ENCODE measurements at places on chromosomes 6 and 20.

GRCh38 chr20:22339091-22339881 lies 245.1 kb downstream of the FOXA2 start:
- DNase-seq = peak; percentile 64

DNA sequence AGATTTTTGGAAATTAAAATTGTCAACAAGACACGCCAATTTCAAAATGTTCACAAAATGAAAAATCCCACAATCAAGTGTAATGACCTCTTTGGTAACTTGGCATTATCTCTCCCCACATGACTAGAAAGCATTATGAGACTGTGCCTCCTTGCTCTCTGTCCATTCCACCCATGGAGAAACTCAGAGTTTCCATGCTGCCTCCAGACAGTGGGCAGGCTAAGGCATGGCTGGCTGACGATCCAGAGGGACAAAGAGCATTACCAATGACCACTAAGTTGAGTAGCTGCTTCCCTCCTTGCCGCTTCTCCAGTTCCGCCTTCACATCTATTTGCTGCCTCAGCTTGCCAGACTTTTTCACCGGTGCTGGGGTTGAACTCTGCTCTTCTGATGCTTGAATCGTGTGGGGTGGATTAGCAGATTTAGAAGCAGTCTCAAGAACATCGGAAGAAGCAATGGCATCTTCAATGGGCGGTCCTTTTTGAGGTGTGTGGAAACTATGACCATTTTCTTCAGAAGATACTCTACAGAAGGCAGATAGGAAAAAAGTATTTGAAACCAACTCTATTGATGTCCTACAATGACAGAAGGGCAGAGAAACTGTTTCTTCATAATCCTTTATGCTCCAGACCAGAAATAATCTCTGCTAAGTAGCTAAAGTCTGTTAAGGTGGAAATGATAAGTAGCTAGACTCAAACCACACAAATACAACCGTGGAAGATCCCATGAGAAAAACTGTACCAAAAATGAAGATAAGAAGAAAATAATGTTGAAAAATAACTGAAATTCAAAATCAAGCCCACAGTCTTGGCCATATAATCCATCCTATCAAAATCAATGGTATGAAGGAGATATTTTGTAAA lies 47.5 kb upstream of the ALDH8A1 start:
- no peak for DNase-seq

GRCh38 chr6:158627940-158628211 lies 16.7 kb downstream of the DYNLT1 start:
- DNase-seq = no peak

- no peak for DNase-seq
Observed at GRCh38 chr6:166672624-166673206, 45.7 kb upstream of the RPS6KA2 start.

- no peak for DNase-seq
Observed at GRCh38 chr6:15413466-15414234, 167.8 kb downstream of the JARID2 start.

- no peak for DNase-seq
Observed at GRCh38 chr6:26554697-26555504, 16.7 kb downstream of the HMGN4 start.

GRCh38 chr20:63895952-63896263 lies 982 bp downstream of the DNAJC5 start:
- DNase-seq = no peak

GRCh38 chr6:56158571-56158970 lies 88.8 kb downstream of the COL21A1 start:
- DNase-seq = no peak

DNA sequence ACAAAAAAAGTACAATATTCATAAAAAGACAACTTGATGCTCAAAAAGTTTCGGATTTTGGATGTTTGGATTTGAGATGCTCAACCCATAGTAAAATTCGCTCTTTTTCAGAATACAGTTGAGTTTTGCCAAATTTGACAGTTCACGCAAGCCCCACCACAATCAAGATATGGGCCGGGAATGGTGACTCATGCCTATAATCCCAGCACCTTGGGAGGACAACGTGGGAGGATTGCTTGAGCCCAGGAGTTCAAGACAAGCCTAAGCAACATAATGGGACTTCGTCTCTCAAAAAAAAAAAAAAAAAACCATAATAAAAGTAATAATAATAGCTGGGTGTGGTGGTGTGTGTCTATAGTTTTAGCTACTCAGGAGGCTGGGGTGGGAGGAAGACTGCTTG lies 51.3 kb downstream of the PHF20 start:
- DNase-seq = no peak

GRCh38 chr6:74199215-74199915 lies 503.4 kb downstream of the CD109 start:
- DNase-seq = no peak

DNA sequence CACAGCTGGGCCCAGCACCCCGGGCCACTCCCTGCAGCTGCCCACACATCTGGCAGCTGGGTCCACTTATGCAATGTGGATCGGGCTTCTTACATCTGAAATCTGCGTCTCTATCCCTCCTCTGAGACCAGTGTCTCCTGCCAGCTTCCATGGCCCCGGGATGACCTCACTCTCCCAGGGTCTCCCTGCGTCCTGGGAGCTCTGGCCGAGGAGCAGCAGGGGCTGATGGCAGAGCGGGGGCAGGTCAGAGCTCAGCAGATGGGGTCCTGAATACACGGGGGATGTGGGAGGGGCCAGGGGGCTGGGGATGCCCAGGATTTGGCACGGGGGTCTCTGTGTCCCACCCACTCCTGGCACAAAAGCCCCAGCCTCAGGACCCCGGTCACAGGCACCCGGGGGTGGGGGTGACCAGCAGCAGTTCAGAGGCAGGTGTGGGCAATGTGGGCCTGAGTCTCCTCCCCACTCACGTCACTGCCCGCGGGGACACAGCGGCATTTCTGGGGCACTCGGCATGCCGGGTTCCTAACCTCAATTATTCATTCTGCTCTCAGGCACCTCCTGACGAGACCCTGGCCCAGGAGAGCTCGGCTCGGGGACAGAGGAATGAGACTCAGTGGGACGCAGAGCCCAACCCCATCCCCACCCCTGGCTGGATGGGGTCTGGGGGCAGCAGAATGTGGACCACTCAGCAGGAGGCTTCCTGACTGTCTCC lies 16.4 kb downstream of the CHRNA4 start:
- no peak for DNase-seq

DNA sequence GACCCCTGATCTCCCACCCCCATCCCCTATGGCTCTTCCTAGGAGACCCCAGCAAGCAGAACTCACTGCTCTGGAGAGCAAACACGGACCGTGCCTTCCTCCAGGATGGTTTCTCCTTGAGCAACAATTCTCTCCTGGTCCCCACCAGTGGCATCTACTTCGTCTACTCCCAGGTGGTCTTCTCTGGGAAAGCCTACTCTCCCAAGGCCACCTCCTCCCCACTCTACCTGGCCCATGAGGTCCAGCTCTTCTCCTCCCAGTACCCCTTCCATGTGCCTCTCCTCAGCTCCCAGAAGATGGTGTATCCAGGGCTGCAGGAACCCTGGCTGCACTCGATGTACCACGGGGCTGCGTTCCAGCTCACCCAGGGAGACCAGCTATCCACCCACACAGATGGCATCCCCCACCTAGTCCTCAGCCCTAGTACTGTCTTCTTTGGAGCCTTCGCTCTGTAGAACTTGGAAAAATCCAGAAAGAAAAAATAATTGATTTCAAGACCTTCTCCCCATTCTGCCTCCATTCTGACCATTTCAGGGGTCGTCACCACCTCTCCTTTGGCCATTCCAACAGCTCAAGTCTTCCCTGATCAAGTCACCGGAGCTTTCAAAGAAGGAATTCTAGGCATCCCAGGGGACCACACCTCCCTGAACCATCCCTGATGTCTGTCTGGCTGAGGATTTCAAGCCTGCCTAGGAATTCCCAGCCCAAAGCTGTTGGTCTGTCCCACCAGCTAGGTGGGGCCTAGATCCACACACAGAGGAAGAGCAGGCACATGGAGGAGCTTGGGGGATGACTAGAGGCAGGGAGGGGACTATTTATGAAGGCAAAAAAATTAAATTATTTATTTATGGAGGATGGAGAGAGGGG lies 1.4 kb downstream of the LTA start:
- no peak for DNase-seq

DNA sequence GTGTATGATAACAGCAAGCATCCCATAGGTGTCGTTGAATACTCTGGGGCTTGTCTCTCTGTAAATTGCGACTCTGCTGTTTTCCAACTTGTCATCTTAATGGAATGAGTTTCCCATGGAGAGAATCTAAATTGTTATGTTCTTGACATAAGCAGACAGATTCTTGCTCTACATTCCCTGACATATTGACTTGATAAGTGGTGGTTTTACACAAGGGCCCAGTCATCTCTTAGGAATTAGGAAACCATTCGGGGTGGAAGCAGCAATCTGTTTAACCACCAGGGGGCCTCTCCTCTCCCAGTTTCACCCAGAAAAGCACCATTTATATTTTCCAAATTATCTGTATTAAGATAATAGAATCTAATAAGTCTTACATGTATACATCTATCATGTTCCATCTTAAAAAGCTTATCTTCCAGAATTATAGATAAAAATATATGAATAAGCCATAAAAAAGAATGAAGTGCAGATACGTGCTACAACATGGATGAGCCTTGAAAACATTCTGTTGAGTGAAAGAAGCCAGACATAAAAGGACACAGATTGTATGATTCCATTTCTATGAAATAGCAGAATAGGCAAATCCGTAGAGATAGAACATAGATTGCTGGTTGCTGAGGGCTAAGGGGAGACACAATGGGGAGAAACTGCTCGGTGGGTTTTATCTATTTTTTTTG lies 23.1 kb upstream of the MROH8 start:
- no peak for DNase-seq

DNA sequence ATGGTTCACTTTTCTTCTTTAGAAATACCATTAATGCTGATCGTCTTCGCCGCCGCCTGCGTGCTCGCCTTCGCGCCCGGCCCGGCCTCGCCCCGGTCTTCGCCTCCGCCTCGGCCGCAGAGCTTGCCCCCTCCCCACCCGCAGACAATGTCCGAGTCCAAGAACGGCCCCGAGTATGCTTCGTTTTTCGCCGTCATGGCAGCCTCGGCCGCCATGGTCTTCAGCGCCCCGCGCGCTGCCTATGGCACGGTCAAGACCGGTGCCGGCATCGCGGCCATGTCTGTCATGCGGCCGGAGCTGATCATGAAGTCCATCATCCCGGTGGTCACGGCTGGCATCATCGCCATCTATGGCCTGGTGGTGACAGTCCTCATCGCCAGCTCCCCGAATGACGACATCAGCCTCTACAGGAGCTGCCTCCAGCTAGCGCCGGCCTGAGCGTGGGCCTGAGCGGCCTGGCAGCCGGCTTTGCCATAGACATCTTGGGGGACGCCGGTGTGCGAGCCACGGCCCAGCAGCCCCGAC lies 4.8 kb upstream of the PRPH2 start:
- no peak for DNase-seq

GRCh38 chr20:33561692-33562601 lies 72.1 kb downstream of the CBFA2T2 start:
- DNase-seq = no peak

DNA sequence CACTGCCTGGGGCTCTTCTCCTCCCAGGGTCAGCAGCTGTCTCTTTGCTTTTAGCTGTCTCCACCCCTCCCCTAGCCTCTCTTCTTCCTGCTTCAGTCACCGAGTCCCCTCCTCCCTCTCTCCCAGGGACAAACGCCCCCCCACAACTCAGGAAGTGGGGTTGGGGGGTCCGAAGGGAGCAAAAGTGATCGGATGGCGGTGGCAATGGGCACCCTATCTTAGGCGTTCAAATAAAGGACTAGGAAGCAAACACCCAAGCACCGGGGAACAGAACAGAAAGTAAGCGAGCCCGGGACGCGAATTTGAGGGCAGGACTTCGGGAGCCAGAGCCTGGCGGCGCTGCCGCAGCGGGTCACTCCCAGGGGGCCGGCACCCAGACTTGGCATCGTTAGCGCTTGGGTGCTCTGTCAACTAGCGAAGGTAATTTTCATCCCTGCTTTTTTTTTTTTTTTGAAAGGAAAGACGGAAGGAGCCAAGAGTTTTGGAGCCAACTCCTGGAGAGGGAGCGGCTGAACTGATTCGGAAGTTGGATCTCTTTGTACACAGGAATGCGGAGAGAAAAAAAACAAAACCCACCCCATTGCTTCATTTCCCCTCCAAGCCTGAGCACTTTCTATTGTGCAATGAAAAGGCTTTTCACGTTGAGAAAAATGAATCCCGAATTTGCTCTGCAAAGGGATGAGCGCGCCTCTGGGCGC lies 815 bp upstream of the ITPR3 start:
- DNase-seq = no peak

GRCh38 chr6:110689275-110689935 lies 125.9 kb downstream of the CDK19 start:
- DNase-seq = no peak

DNA sequence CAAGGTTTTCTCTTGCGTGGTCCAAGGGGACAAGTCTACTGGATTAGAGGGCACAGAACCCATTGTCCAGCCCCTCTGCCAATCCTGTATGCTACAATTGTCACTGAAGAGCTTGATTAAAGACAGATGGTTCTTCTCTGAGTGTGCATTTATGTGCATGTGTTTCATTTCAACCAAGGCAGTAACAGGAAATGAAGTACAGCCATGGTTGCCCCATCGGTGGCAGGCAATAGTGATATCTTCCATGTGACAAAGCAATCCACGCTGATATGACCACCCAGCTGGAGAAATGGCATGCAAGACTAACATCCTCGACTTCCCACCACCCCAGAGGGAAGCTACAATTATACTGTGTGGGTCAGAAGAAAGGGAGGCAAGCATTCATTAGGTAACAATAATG lies 85.5 kb downstream of the UNC5CL start:
- DNase-seq = no peak

DNA sequence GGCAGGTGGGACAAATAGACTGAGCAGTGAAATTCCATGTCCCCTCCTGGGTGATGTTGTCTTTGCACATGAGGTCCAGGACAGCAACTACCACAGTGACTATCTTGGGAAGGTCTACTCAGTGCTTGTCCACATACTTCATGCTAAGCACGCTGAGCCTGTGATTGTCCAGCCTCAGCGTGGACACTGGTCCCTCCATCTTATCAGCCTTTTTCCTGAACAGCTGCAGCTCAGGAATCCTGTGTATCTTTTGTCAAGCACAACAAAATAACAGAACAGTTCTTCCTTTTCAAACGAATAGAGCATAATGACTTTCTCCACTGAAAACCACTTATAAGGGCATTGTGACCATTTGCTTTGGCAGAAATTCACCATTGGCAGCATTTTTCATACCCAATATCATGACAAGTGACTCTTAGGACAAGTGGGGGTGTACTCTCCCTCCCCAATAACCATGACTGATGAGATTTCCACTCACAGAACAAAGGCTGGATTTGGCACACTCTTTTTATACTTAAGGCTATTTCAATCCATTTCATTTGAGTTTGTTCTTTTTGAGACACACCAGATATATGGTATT lies 90.3 kb downstream of the FYN start:
- DNase-seq = no peak

DNA sequence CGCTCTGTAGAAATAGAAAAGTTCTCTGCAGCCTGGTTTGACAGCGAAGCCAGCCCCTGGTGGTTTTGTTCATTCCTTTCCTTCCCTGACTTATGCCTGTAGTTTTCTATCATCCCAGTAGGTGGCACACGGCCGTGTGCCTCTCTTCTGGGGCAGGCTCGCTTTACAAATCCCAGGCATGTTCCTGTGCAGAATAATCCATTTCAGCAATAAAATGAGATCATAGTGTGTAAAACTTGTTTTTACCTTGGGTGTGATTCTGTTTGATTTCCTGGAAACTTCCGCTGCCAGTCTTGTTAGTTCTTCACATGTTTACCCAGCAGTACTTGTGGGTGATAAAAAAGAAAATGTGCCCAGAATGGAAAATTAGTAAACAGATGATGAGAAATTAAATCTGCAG lies 7.4 kb upstream of the INSM1 start:
- DNase-seq = no peak

- no peak for DNase-seq
Observed at GRCh38 chr6:12383448-12383847, 93.3 kb downstream of the EDN1 start.
